ENCODE measurements at places on chromosomes 5 and 9. TPM values are rescaled to one million over a fixed set of nuclear protein-coding genes. Genes with fewer than 3 reads are reported as not detected.

Gene TUSC1
- 7.3 TPM for total RNA-seq

Gene FOXI1
- total RNA-seq: not detected

Gene TMEM174
- not detected for total RNA-seq

Gene MSX2
- 0.17 TPM for total RNA-seq

DNA sequence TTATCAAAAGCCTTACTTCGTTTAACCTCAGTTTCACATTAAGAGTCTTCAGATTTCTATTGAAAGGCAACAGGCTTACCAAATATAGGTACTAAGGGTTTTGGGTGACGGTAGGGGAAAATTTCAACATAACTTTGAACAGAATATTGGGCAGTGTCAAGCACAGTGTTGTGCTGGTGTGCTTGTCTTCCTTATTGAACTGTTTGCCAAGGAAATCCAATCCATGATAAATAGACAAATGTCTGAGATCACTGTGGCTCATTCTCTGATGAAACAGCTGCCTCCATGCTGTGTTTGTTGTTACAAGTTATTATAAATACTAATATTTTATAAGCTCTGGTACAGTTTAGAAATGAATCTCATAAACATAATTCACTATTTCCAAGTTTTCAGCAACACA, 730.1 kb downstream of the NR2F1-AS1 start:
- no peak overlapping the region for H3K27ac ChIP-seq
- H3K27me3 ChIP-seq: no peaks in the 10 kb centered on the region
- no peak for DNase-seq
- no peak overlapping the region for H3K4me3 ChIP-seq
- no peaks in the 10 kb centered on the region for H3K36me3 ChIP-seq

- peak overlapping the region; percentile 21 for H3K27ac ChIP-seq
- peaks cover 42% of the 10 kb centered on the region for H3K4me1 ChIP-seq
These were observed 24.6 kb downstream of the SERINC5 start for GRCh38 chr5:80231243-80231642.

DNA sequence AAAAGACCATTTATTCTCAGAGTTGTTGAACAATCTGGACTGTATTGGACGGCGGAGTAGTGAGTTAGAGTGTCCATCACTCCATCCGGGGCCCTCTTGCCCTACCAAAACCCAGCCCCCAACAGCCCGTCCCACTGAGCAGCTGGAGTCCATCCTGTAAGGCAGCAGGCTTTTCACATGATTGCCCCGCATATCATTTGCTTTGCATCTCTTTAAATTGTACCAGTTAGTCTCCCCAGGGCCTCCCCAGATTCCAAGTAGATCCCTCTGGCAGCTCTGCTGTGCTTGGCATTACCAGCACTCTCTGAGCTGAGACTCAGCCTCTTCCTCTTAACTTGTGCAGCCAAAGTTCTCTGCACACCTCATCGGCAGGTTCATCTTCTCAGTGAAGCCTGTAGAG, 48.6 kb upstream of the ADCY2 start:
- DNase-seq: peak; percentile 54
- H3K27ac ChIP-seq: peak overlapping the region; percentile 80
- H3K4me1 ChIP-seq: peaks cover 28% of the 10 kb centered on the region
- H3K27me3 ChIP-seq: no peaks in the 10 kb centered on the region
- no peak overlapping the region for H3K4me3 ChIP-seq

DNA sequence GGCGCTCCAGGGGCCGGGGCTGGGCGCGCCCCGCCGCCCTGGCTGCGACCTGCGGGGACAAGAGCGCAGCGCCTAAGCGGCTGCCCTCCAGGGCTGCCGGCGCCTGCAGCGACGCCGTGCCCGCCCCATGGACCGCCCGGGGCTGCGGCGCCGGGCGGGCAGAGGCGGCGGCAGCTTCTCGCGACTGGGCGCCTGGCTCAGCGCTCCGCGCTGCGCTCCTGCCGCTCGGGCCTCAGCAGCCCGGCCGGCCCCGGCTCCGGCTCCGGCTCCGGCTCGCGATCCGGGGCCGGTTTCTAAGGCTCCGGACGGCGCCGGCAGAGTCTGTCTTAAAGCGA, at the start of gene PITX1:
Gene PITX1, minus strand, starts transcription at position 328 of the 335 bp plus-strand sequence. CDS start 347 bp downstream, outside the sequence.
- peaks cover 38% of the 10 kb centered on the region for H3K4me1 ChIP-seq
- peak within 1 kb of the TSS; percentile 62 for H3K4me3 ChIP-seq
- H3K36me3 ChIP-seq: no peaks in the 10 kb centered on the region
- no peak within 1 kb of the TSS for H3K27ac ChIP-seq
- no peak for DNase-seq
- H3K27me3 ChIP-seq: peaks cover 99% of the 10 kb centered on the region

GRCh38 chr9:127943731-127944144, 6.1 kb upstream of the DPM2 start:
- H3K36me3 ChIP-seq: no peaks in the 10 kb centered on the region
- DNase-seq: peak; percentile 95
- peak overlapping the region; percentile 92 for H3K27ac ChIP-seq
- H3K4me1 ChIP-seq: peaks cover 23% of the 10 kb centered on the region
- no peaks in the 10 kb centered on the region for H3K27me3 ChIP-seq

Measured in GM23338 (cell line).